ENCODE measurements at places on chromosomes 11 and 22. TPM values are rescaled to one million over a fixed set of nuclear protein-coding genes. Genes with fewer than 3 reads are reported as not detected.

- no peak for DNase-seq
Measured at GRCh38 chr11:8408151-8408941, 144.7 kb upstream of the LMO1 start.

- DNase-seq, result peak; percentile 71
Measured at GRCh38 chr11:118998822-118999221, 884 bp downstream of the CENATAC start.

- DNase-seq, result no peak
Measured at GRCh38 chr11:32439501-32440210, 4.3 kb upstream of the WT1 start.

- DNase-seq, result no peak
Measured at GRCh38 chr11:73944901-73945300, 5.9 kb upstream of the DNAJB13 start.

Gene SERPING1
- total RNA-seq, result 0.19 TPM

Gene KIAA0930
- 81.8 TPM for total RNA-seq

Gene SYT8
- total RNA-seq, result not detected

All from dermis blood vessel endothelial cell (primary cell).